ENCODE measurements at places on chromosomes 5 and 9. TPM values are rescaled to one million over a fixed set of nuclear protein-coding genes. Genes with fewer than 3 reads are reported as not detected.

Gene CBY3
- total RNA-seq = 3.0 TPM

Gene PCDHGA5
- 2.1 TPM for total RNA-seq

DNA sequence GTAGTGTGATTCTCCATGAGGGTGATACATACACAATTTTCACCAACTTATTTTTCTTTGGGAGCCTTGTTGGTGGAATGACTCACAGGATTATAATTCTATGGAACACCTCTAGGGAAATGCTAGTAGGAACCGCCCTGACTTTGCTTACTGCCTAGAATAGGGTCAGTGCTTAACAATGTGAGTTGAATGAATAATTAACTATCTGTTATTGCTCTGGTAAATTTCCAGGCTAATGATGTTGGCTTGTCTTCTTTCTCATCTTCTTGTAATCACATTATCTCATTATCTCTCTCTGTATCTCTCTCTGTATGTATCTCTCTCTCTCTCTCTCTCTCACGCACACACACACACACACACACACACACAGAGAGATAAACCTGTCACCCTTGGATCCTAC is 291.1 kb downstream of the TRIM32 start:
- no peak for DNase-seq

DNA sequence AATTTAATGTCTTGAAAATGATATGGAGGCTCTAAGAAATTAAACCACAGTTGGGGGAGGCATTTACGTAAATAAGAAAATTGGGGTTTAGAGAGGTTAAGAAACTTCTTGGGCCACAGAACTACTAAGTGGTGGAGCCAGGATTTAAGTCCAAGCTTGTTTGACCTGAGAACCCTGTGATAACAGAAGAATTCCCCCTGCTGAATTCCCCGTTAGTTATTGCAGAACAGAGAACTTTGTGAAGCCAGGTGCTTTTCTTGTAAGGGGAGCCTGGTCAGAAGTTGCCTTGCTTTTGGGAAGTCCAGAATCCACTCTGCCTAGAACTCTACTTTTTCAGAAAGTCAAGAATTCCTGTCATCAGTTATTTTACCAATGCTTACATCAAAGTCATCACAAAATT is 309.3 kb upstream of the SEMA6A start:
- DNase-seq = no peak

- no peak for DNase-seq
These were observed 228.2 kb downstream of the TLE1 start for GRCh38 chr9:81461196-81461595.

- DNase-seq = no peak
These were observed 2023.5 kb upstream of the WWC1 start for GRCh38 chr5:166267907-166268306.

DNA sequence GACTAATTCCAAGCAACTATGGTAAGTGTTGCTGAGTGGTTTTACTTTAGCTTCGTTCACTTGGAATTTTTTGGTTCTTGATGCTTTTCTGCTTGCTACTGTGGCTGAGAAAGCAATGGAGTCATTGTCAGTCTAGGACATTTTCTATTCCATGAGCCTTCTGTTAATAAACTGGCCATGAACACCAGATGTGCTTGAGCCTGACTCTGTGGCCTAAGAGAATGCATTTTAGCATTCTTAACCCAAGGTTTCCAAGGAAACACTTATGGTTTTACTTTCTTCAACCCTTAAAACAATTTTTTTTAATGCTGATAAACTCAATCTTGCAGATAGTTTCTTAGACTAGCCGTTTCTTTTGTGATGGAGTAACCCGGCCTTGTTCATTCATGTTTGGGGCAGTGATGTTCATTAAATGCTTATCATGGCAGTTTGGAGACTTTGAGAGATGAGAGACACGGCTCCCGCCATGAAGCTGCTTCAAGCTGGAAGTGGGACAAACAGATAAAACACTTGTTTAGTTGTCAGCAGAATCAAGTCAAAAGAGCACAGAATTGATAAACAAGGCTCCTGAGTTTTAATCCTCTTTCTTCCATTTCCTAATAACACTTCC is 42.4 kb downstream of the OSTF1 start:
- no peak for DNase-seq

DNA sequence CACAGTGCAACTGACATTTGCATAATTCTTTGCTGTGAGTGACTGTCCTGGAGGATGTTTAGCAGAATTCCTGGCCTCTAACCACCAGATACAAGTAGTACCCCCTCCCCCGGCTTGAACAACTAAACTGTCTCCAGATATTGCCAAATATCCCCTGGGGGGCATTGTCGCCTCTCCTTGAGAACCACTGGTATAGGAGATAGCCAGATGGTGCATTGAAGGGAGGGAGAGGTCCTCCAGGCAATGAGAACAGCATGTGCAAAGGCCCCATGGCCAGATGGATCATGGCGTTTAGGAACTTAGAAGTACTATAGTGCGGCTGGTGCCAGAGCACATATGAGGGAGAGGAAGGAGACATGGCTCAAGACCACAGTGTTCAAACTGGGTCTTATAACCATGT is 18.9 kb upstream of the ORM1 start:
- no peak for DNase-seq

- no peak for DNase-seq
These were observed 97.2 kb downstream of the TRIO start for GRCh38 chr5:14240359-14240758.

DNA sequence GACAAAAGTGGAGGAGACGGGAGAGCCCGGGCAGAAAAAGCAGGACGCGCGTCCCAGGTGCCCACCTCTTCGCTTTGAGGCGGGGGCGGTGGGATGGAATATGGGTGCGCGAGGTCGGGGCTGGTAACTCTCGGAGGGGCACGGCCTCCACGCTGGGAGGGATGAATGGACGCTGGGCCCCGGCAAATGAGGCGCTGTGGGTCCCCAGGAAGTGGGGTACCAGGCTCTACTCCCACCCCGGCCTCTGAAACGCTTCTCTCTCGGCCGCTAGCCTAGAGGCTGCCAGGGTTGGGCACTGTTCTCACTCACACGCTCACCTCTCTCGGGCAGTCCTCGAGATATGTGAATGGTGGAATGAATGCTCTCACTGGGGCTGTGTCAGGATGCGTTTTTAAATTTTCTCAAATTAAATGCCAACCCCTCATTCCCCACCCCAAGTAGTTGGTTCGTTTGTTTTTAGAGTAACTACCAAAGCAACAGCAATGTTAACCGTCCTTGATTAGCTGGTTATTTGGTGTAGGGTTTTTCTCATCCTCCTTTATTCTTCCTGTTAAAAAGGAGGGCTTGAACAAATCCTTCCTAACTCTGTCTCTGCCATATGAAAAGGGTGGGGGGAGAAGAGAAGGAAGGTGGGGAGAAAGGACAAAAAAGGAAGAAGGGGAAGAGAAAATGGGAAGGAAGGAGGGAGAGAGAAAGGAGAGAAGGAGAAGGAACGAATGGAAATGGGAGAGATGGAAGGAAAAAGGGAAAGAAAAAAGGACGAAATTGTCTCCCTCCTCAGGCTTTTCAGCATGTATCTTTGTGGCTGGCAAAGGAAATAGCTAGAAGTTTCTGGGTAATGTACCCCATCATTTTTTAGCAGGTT is 1.3 kb upstream of the EBF1 start:
- no peak for DNase-seq

DNA sequence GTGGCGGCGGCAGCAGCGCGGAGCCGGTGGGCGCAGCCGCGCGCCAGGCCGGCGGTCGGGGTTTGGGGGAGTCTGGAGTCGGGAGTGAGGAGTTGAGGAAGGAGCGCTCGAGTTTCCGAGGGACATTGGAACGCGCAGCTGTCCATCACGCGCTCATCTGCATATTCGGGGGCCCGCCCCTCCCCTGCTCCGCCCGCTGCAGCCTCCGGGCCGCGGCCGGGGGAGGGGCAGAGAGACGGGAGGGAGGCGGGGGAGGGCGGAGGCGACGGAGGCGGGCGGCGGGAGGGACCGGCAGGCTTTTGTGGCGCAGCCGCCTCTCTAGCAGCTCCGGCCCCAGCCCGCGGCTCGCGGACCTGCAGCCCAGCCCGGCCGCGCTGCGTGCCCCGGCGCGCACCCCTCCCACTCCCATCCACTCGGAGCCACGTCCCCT is at the start of gene IRX2:
Gene IRX2, minus strand, starts transcription at position 86 of the 430 bp plus-strand sequence. CDS start 264 bp downstream, outside the sequence.
- DNase-seq = no peak

GRCh38 chr5:10109299-10109698 is 140.4 kb downstream of the ATPSCKMT start:
- DNase-seq = no peak

DNA sequence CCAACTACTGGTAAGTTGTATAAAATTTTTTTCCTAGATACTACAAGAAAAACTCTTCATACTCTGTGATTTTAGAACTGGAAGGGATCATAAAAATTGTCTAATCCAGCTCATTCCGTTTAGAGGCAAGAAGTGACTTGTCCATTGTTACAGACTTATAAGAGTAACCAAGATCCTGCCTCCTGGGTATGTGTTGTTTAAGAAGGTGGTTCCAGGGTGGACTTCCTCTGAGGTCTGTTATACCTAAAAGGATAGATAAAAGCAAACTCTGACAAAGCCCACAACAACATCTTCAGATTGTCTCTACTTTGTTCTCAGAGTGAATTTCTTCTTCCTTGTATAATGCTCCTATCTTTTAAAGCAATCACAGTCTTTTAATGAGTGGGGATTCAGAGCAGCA is 24.2 kb downstream of the TGFBR1 start:
- no peak for DNase-seq

DNA sequence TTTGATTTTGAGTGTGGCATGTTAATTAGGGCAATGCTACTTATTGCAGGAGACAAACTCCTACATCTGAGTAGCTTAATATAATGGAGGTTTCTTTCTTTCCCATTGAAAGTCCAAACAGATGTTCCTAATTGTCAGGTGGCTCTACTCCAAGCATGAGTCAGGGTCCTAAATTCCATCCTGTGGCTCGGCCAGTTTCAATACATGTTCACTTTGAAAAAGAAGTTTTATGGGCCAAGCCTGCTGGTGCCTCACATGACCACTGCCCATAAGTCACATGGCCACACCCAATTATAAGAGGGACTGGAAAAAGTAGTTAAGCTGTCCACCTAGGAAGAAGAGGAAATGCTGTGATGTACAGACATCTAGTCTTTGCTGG is 170.4 kb downstream of the ARRDC3 start:
- DNase-seq = no peak
